ENCODE measurements at places on chromosomes 5 and 9. TPM values are rescaled to one million over a fixed set of nuclear protein-coding genes. Genes with fewer than 3 reads are reported as not detected.

DNA sequence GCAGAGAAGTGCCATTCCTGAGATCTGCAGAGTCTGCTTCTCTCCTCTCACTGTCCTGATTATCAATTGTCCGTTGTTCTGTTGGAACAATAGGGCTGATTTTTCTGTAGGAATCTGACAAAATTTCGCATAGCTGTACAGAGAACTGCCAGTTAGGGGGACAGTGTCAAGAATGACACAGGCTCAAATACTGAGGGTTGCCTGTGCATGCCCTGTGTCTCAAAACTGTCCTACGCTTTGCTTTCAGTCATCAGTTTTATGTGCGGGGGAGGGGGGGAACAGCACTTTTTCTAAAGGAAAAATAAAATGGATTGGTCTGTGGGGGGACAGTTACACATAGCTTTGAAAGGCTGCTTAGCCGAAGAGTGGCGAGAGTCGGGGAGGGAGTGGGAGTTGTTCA, 248.6 kb downstream of the PDZD2 start:
- DNase-seq: no peak

- DNase-seq: no peak
Observed at GRCh38 chr5:142491270-142491669, 166.4 kb upstream of the SPRY4 start.

DNA sequence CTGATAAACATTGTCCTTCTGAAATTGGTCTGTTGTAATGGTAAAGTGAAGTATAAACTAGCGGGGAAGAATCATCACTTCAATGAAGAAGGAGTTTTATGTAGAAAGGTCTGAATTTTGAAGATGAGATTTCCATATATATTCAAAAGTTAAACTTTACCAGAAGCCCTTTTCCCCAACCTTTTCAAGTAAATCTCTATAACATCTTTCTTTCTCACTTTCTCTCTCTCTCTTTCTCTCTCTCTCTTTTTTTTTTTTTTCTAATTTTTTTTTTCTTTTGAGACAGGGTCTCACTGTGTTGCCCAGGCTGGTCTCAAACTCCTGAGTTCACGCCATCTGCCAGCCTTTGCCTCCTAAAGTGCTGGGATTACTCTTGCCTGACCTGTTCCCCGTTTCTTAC, 78.7 kb downstream of the NSD1 start:
- no peak for DNase-seq

GRCh38 chr5:112367400-112367799, 51.7 kb downstream of the EPB41L4A start:
- no peak for DNase-seq

DNA sequence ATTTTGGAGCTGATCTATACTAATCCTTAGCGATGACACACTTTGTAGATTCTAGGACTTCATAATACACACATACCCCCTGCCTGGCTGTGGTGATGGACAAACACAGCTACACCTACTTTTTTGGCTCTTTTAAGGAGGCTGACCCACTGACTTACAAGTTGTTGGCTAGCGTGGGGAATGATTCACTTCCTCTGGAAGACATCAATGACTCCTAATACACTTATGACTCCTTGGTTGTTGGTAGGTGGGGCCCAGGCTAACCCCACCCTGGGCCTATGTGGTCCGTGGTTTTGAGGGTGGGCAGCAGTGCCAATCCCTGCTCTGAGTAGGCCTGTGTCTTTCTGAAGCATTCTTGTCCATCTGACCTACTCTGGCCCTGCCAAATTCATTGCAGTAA, 144.4 kb downstream of the SLC12A2 start:
- DNase-seq: no peak

DNA sequence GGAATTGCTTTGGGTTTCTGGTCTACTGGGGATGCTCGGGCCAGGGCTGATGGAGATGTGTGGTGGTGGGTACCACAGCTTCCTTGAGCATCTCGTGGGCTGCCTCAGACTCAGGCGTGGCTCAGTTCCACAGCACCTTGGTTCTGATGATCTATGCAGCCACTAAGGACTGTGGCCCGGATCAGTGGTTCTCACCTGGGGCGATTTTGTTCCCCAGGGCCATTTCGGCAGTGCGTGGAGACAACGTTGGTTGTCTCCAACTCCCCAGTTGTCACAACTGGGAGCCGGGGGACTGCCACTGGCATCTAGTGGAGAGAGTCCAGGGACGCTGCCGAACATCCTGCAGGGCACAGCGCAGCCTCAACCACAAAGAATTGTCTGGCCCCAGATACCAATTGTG, 47.7 kb downstream of the FGF18 start:
- DNase-seq: no peak

DNA sequence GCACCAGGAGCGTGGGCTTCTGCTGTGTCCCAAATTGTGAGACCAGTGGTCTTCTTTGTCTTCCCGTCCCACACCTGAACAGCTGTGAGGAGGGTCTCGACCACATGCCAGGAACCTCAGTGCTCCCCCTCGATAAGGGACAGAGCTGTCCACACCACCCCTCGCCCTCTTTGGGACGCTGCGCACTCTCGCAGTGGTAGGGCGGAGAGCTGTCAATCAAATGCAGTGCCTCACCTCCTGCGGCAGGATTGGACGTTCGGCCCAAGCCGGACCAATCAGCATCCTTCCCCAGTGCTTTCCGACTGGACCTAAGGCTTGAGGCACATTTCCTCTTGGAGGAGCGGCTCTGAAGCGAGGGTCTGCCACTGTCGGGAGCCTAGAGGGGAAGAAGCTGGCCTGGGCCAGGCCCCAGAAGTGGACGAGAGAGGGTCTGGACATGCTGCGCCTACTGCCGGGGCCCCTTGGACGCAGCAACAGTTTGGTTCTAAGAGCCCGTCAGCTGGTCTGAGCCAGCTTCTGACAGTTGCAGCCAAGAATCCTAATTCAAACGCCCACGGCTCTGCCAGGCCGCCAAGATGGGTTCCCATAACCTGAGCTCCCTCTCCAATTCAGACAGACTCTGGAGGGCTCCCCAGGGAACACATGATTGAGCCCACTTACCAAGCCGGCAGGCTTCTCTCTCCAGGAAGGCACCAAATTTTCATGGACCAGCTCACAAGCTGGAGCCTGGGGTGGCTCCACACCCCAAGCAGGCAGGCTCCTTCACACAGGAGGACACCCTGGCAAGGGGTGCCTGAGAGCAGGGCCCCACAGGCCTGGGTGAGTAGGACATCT, 28.1 kb upstream of the ADAMTS2 start:
- no peak for DNase-seq

GRCh38 chr5:118891252-118891651, 97.1 kb downstream of the DTWD2 start:
- no peak for DNase-seq

DNA sequence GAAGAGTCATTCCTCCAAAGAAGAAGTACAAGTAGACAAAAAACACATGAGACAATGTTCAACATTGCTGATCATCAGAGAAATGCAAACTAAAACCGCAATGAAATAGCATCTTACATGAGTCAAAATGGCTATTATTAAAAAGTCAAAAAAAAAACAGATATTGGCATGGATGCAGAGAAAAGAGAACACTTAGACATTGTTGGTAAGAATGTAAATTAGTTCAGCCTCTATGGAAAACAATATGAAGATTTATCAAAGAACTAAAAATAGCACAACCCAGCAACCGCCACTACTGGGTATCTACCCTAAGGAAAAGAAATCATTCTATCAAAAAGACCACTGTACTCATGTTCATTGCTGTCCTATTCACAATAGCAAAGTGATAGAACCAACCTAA, 157.5 kb downstream of the CHSY3 start:
- DNase-seq: no peak

- DNase-seq: no peak
Observed at GRCh38 chr5:34487956-34488355, 168.2 kb upstream of the RAI14 start.

GRCh38 chr9:108956631-108957026, 22.4 kb downstream of the ABITRAM start:
- DNase-seq: no peak

DNA sequence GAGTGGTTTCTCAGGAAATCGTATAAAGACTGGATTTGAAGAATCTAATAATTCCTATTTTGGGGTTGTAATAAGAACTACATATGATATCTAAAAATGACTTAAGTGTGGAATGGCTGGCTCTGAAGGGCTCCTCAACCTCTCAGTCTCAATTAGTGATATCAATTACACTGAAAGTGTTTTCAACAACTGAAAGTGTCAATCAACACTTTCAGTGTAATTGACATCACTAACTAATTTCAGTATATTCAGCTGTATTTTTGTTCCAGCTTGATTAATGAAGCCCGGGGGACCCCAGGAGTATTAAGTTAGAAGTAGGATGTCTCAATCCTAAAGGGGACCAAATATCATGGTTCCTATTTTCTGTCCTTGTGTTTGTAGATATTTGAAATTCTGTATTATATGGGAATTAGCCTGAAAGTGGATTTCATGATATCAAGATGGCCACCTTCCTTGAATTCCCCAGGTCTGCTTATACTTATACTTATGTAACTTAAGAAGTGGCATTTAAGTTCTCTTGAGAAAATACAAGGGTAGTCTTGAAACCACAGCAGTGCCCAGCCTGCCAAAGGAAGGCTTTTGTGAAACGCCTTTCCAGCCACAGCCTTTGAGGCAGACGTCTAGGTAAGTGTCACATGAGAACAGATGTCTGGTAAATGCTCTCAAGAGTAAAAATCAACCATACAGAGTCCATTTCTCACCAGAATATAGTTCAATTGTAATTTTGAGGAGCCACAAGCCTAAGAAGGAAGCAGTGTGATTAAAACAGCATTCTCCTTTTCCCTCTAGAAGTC, 4.6 kb downstream of the BASP1 start:
- DNase-seq: no peak

GRCh38 chr5:5278815-5279381, 138.8 kb downstream of the ADAMTS16 start:
- peak; percentile 9 for DNase-seq

- no peak for DNase-seq
Observed at GRCh38 chr9:126872516-126872915, 12.1 kb downstream of the ZBTB34 start.

- no peak for DNase-seq
Observed at GRCh38 chr9:112408819-112409218, 28.9 kb downstream of the HSDL2 start.

DNA sequence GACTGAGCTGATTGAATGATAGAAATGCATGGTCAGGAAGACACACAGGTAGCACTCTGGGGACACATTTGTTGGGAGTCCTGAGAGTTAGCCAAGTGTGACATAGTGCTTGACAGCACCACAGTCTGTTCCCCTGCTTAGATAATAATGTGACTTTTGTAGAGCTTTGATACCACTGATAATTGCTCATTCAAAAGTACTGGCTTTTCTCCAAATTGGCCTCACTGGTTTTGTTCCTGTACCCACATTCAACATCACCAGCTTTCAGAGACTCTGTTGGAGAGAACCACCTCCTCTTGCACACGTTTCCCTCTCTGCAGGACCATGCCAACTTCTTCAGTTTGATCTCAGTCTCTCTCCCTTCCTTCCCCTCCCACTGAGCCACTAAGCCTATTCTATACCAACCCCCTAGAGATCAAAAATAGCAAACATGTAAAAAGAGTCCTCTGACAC, 52.5 kb upstream of the IL7R start:
- DNase-seq: no peak

DNA sequence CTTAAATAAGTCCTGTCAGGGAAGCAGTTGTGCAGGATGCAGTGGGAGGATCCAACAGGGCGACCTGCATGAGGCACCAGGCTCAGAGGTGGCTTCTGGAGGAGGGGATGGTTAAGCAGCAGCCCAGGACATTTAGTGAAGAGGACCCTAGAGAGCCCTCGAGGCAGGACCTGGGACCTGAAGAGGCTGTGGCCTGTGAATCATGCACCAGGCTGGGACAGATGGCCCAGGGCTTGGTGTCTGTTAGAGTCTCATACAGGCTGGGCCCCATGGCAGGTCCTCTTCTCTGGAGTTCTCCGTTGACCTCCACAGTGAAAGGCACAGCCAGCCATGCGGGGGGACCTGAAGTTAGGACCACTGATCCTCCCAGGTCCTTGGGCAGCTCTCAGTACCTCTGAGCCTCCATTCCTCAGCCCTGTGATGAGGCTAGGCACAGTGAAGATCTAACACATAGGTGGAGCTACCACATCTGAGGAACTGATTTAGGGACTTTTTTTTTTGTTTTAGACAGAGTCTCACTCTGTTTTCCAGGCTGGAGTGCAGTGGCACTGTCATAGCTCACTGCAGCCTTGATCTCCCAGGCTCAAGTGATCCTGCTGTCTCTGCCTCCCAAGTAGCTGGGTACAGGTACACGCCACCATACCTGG, 60.8 kb upstream of the GARNL3 start:
- no peak for DNase-seq

DNA sequence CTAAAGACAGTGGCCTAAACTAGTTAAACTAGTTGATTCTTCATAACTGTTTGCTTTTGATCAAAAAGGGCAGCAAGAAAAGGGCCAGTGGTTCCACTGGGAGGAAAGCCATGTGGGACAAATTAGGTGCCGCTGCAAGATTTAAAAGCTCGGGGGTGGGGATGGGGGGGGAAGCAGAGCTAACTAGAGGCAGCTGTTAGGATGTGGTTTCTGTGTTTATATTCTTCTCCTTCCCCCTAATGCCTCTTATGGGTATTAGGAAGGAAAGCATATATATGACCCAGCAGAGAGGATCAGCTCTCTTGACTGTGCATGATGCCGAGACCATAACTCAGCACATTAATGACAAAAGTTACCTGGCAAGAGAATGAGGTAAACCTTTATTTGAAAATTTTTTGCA, 65.7 kb downstream of the EFNA5 start:
- DNase-seq: no peak

DNA sequence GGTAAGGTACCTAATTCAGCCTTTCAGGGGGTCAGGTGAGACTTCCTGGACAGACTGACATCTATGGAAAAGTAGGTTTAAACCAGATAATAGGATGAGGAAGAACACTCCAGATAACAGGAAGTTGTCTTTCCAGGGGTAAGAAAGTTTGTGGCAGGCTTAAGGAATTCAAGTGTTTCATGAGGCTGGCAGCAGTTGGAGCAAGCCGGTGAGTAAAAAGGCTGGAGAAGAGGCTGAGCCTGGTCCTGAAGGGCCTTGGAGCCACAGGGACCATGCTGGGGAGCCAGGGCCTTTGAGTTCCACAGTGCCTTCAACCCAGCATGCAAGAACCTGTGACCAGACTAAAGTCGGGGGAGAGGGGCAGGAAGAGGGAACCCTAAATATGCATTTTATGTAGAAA, 353.4 kb downstream of the SPOCK1 start:
- DNase-seq: no peak

SCGB3A2 gene
- not detected for total RNA-seq

BTF3 gene
- 601 TPM for total RNA-seq

CTSL gene
- not detected for total RNA-seq

TEX48 gene
- total RNA-seq: 1.6 TPM

APC gene
- total RNA-seq: 22.9 TPM

PDZD2 gene
- total RNA-seq: not detected

RASEF gene
- not detected for total RNA-seq

MYMK gene
- not detected for total RNA-seq

VLDLR gene
- 7.2 TPM for total RNA-seq

JADE2 gene
- 98.4 TPM for total RNA-seq

PCDHB9 gene
- total RNA-seq: not detected

FCN2 gene
- total RNA-seq: not detected

ADRB2 gene
- total RNA-seq: 1.7 TPM
